Natural killer cell (primary cell): ENCODE measurements at places on chromosomes 5 and 9. TPM values are rescaled to one million over a fixed set of nuclear protein-coding genes. Genes with fewer than 3 reads are reported as not detected.

DNA sequence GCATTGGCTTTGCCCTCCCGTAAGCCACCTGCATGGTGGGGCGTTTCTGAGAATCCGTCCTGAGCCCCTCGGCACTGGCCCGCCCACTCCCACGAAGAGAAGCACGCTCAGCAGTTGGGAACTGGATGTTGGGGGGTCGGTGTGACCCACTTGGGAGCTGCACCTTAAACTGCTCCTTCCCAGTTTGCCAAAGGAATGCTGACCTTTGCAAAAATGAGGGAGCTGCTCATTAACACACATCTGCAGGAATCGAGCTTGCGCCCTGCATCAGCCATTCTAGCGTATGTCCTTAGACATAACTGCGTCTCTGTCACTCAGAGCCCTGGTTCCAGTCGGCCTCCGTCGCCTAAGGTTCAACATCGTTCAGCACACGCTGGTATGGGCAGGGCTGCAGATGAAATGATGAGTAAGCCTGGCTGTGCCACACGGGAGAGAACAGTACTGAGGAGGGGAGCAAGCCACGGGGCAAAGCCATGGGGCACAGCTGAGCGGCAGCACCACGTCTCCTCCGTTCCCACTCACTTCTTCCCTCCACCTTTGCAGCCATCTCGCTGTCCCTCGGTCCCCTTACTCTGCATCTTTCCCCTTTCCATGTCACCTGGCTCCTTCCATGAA lies 28.8 kb upstream of the NCS1 start:
- H3K4me3 ChIP-seq, result no peak overlapping the region
- H3K4me1 ChIP-seq, result peaks cover 31% of the 10 kb centered on the region
- DNase-seq, result no peak
- H3K36me3 ChIP-seq, result no peaks in the 10 kb centered on the region
- H3K27me3 ChIP-seq, result peaks cover 2% of the 10 kb centered on the region
- H3K27ac ChIP-seq, result no peak overlapping the region

DNA sequence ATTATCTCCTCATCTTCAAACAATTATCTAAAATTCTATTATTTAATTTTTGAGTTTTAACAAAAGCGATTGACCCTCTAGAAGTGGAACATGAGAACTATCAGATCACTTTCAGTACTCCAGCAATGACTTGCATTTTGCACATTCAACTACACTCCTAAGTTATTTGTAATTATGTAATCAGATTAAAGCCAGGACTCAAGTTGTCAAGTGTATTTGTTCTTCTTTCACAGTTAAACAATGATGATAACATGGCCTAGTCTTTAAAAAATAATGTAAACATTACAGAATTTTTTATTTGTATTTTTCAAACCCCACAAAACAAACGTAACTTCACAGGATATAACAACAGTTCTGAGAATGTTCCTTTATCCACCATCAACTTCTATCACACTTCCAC lies 2148.9 kb upstream of the ACO1 start:
- H3K4me1 ChIP-seq, result no peaks in the 10 kb centered on the region
- H3K4me3 ChIP-seq, result no peak overlapping the region
- no peaks in the 10 kb centered on the region for H3K27me3 ChIP-seq
- H3K27ac ChIP-seq, result no peak overlapping the region
- no peak for DNase-seq
- no peaks in the 10 kb centered on the region for H3K36me3 ChIP-seq

DNA sequence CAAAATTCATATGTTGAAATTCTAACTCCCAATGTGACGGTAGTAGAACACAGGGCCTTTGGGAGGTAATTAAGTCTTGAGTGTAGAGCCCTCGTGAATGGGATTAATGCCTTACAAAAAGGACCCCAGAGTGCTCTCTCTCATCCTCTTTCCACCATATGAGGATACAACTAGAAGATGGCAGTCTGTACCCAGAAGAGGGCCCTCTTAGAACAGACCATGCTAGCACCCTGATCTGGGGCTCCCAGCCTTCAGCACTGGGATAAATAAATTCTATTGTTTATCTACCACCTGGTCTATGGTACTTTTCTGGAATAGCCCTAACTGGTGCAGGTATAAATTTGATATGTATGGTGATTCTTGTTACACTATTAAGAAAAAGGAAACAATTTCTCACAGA lies 332.3 kb downstream of the BRINP1 start:
- no peak overlapping the region for H3K27ac ChIP-seq
- no peak overlapping the region for H3K4me3 ChIP-seq
- no peak for DNase-seq
- no peaks in the 10 kb centered on the region for H3K4me1 ChIP-seq

DNA sequence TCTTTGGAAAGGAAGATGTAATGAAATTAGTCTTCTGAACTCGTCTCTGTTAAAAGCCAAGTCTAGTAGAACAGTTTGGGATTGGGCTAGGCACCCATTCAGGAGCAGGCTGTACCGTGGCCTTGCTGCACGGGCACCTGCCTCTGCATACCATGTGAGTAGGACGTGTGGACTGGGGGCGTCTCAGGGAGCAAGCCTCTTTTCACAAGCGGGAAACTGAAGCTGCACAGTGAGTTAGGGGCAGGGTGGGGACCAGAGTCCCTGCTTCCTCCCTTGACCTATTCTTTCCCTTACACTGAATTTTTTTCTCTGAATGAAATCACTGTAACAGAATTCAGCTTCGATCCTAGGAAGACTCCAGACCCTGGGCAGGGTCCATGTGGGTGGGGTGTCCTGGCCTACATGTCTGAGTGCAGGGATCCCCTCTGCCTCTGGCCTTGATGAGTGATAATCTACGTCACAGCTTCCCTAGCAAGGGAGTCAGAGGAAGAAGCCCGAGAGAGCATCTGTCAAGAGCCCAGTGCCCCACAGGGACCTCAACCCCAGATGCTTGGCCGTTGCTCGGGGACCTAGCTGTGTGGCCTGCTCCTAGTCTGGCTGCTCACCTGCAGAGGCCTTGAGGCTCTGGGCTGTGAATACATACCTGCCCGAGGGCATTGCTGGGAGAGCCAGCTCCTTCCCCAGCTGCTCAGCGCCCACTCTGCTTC lies 15.1 kb downstream of the PHF2 start:
- H3K4me3 ChIP-seq, result no peak overlapping the region
- H3K36me3 ChIP-seq, result no peaks in the 10 kb centered on the region
- H3K27me3 ChIP-seq, result no peaks in the 10 kb centered on the region
- H3K27ac ChIP-seq, result no peak overlapping the region
- H3K4me1 ChIP-seq, result peaks cover 6% of the 10 kb centered on the region

- no peak for DNase-seq
- H3K27me3 ChIP-seq, result no peaks in the 10 kb centered on the region
- H3K4me3 ChIP-seq, result no peak overlapping the region
- H3K4me1 ChIP-seq, result peaks cover 29% of the 10 kb centered on the region
- peaks cover 2% of the 10 kb centered on the region for H3K36me3 ChIP-seq
These were observed 1.6 kb upstream of the DNLZ start for GRCh38 chr9:136364942-136365774.

The TMEM232 gene
- total RNA-seq, result 0.66 TPM

The PRDM9 gene
- total RNA-seq, result not detected

The ASPN gene
- total RNA-seq, result not detected

The MELK gene
- total RNA-seq, result 1.6 TPM

The PRDM12 gene
- total RNA-seq, result 0.09 TPM

The CCNO gene
- total RNA-seq, result not detected

The C9orf153 gene
- 0.63 TPM for total RNA-seq

The RBM27 gene
- 24.3 TPM for total RNA-seq

The G3BP1 gene
- 94.9 TPM for total RNA-seq
